Hematopoietic multipotent progenitor cell (in vitro differentiated cells): ENCODE measurements at places on chromosomes 7 and 10.

DNA sequence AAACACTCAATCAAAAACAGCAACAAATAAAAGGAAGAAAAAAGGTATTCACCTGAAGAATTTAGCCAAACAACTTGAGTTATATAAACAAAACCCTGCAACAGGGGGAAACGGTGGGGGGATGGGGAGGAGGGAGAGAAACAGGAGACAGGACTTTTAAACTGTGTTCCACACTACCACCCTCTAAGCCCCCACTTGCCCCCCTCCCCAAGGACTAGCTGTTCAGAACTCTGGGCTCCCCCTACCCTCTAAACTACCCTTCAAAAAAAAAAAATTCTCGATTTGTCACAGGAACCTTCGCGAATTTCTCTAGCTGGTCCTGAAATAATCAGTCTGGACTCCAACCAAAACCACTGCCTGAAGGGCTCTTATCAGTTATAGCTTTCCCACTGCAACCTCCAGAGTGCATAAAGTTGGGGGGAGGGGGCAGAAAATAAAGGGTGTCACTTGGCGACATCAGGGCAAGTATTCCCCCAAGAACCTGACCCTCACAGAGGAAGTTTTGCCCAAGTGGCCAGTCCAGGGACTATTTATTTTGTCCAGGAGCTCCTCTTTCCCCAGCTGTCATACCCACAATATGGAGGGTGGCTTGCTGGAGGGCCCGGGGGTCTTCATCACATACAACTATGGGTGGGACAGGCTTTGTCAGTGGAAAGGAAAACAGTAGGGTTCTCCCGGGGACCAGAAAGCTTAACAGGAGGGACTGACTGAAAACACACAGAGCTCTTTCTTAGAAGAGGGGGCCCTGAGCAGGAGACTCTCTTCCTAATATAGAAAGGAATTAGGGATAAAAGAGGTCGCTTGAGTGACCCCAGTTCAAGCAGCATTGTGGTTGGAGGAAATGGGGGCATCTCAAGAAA, 1.3 kb downstream of the UBE2H start:
- DNase-seq: no peak

DNA sequence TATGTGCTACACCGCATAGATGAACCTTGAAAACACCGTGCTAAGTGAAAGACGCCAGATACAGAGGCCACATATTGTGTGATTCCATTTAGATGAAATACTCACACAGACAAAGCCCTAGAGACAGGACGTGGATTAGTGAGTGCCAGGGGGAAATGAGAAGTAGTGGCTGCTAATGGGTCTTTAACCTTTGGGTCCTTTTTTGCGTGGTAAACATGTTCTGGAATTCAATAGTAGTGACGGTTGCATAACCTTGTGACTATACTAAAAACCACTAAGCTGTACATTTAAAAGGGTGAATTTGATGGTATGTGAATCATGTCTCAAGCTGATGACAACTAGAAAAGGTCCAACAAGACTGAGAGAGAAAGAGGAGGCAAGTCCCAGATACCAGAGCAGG, 15.6 kb downstream of the SMKR1 start:
- no peak for DNase-seq

- no peak for DNase-seq
Measured at GRCh38 chr10:126502441-126502840, 114.2 kb upstream of the ADAM12 start.

DNA sequence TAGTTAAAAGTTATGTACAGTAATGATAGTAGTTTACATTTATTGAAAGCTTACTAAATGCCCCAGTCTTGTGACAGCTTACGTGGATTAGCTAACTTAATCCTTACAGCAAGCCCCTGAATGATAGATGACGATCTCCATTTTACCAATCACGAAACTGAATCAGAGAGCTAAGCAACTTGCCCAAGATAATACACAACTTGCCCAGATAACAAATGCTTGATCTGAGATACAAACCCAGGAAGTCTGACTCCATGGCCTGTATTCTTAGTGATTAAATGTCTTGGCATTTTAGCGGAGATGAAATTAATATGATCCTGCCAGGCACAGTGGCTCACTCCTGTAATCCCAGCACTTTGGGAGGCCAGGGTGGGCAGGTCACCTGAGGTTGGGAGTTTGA, 46.9 kb upstream of the FMC1 start:
- DNase-seq: no peak

DNA sequence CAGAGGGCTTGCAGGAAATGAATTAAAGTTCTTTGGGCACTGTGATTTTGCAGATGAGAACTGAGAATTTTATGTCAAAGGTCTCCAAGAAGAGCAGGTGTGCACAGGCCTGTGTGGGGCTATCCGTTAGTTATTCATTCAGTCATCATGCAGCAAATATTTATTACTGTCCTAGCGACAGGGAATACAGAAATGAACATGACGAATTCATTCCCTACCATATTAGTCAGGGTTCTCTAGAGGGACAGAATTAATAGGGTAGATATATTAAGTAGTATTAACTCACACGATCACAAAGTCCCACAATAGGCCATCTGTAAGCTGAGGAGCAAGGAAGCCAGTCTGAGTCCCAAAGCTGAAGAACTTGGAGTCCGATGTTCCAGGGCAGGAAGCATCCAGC, 2.9 kb upstream of the MMP21 start:
- no peak for DNase-seq

DNA sequence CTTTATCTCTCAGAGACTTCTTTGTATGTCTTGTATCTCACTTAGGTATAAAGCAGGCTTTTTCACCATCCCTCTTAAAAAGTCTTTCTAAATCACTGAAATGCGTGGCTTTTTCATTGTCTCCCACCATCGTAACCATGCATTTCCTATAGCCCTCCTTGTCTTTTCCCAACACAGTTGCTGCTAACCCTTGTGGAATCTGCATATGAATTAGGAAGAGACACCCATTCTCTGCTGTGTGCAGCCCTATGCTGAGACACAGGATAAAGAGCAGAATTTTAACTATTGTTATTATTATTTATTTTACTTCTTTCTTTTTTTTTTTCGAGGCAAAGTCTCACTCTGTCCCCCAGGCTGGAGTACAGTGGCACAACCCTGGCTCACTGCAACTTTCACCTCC, 804.3 kb upstream of the COBL start:
- DNase-seq: no peak

DNA sequence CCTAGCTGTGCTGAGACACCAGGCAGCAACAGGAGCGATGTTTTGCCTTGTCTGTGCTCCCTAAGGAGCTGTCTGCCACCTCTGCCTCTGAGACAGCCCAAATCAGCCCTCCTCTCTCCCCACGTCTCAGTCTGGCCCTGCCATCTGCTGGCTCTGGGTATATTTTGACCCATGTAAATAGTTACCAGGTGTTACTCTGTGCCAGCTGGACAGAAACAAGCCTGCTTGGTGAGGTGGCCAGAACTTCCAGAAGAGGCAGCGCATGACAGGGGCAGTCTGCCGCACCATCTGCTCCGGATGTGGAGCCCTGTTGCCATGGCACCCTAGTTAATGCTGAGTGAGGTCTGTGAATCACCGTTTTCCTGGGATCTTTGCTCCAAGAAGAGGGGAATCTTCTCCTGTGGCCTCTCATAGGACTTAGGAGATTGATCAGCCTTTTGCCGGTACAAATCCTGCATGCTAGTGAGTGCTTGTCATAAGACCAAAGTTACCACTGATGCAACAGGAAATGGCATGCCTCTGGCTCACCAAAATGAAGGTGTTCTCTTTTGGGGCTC, 31.8 kb downstream of the GSTO2 start:
- DNase-seq: no peak

- no peak for DNase-seq
Measured at GRCh38 chr7:94394109-94394436, 622 bp upstream of the COL1A2 start.

DNA sequence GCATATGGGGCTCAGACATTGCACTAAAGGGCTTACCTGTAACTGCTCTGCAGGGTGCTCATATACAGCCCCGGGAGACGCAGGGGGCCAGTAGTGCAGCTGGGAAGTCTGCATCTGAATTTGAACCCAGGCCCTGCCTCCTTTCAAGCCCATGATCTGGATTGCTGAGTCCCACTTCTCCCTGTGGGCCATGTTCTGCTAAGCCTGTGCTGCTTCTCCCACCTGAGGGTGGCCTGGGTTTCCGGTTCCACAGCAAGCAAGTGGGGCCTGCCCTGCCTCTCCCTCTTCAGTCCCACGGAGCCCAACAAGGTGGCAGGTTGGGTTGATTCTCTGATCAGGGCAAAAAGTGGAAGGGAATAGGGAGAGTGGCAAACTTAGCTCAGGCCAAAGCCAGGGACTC, 56.6 kb upstream of the GDF10 start:
- no peak for DNase-seq

- no peak for DNase-seq
Measured at GRCh38 chr7:117775801-117776200, 97.4 kb downstream of the CTTNBP2 start.

DNA sequence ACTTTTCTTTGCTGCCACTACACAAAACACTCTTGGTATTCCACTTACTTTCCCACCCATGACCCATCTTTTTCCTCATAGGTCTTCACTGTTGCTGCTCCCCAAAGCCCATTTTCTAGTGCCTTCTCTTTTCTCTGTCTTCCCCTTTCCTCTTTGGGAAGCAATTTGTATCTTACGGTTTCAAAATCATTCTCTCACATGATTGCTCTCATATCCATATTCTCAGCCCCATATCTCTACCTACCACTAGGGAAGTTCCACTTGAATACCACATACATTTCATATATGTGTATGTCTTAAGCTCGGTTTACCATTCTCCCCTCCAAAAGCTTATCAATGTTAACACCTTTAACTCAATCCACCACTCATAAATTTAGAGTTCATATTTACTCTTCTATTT, 3.2 kb upstream of the UBE2D1 start:
- DNase-seq: no peak

DNA sequence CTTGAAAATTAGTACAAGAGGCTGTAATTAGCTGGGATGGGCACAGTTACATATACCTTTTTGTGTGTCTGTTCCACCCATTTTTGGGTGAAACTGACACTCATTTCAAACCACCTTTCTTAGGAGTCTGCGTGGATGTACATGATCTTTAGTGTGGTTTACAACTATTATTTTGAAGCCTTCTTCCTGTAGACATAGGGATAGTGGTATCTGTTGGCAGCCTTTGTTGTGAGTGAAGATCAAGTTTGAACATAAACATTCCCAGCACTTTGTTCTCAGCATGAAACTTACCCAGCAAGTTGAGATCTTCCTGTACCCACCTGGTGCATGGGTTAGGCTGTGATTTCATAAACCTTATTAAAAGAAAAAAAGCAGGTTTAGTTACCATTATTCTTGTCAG, 2.0 kb downstream of the BAG3 start:
- no peak for DNase-seq

GRCh38 chr7:128962899-128963298, 25.2 kb downstream of the IRF5 start:
- DNase-seq: no peak

- DNase-seq: no peak
Measured at GRCh38 chr10:61911425-61911824, 9.9 kb downstream of the ARID5B start.

GRCh38 chr7:10646194-10646593, 327.5 kb upstream of the PHF14 start:
- no peak for DNase-seq

DNA sequence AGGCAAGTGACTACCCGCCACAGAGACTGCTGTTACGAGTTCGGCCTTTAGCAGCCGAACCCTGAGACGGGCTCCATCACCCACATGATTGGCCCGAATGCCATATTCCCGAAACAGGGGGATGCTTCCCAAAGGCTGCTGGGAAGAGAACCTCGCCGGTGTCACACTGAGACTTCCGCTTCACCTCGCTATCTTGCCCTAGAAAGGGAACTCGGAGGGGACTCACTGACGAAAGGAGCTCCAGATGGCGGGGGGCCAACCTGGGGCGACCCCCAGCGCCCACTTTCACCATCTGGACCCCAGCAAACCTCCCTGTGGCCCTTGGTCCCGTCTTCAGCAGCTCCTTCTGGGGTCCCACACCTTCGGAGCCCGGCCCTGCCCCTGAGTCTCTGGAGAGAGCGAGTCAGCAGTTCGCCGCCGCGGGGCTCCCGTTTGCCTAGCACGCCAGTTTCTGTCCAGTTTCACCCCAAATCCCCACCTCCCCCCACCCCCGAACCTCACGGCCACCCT, 529 bp downstream of the HPS1 start:
- no peak for DNase-seq

DNA sequence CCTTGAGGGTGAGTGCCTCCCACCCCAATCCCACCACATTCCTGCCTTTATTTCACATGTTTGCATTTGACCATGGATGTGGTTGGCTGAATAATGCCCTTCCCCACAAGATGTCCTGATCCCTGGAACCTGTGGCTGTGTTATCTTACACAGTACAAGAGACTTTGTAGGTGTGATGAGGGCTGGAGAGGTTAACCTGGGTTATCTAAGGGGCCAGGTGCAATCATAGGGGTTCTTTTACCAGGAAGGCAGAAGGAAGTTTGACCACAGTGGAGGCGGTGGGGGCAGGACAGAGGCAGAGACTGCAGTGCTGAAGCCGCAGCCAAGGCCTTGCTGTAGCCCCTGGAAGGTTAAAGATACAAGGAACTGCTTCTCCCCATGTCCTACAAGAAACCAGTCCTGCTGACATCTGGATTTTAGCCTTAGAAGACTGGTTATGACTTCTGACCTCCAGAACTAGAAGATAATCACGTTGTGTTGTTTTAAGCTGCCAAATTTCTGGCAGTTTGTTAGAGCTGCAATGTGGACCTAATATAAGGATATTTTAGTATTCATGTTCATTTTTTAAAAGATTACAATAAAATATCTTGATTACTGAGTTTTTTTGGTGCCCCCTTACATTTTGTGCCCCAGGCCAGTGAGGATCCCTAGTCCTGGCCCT, 136.6 kb downstream of the ARHGAP22 start:
- no peak for DNase-seq

DNA sequence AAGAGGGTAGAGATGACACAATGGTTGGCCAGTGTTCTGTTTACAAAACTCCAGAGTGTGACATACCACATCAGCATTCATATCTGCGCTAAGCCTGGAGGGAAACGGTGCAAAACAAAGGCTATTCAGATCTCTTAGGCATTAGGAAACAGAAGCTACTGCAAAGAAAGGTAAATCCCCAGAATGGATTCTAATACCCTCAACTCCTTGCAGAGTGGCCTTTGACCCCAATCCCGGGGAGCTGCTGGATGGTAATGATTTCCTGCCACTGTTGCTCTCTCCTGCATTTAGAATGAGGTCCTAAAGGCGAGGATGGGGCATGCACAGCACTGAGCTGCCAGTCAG, 65.2 kb downstream of the AOAH start:
- DNase-seq: no peak

DNA sequence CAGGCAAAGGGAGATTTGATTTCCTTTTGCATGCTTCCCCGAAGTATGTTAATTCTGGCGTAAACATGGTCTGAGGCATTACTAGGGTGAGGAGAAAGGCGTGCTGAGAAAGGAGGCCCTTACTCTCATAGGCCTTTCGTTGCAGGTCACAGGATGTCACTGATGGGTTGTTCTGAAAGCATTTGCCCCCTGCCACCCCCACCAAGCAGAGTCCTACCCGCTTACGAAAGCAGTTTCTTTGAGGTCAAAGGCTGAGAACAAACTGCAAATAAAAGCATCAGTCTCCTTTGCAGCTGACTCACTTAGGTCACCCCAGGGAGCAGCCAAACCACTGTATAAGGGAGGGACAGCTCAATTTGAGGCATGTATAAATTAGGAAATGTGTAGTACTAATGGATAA, 57.1 kb downstream of the BPGM start:
- DNase-seq: no peak

- DNase-seq: peak; percentile 58
Measured at GRCh38 chr10:26540601-26541000, 102.5 kb downstream of the APBB1IP start.

- no peak for DNase-seq
Measured at GRCh38 chr7:38190011-38190410, 12.0 kb downstream of the STARD3NL start.

- DNase-seq: no peak
Measured at GRCh38 chr10:103842605-103843004, 12.8 kb downstream of the SH3PXD2A start.

GRCh38 chr7:37285706-37286453, 162.8 kb downstream of the ELMO1 start:
- peak; percentile 69 for DNase-seq
